Tongue (tissue), 3 donors: ENCODE measurements at places on chromosomes 5 and 9. TPM values are rescaled to one million over a fixed set of nuclear protein-coding genes. Genes with fewer than 3 reads are reported as not detected.

DNA sequence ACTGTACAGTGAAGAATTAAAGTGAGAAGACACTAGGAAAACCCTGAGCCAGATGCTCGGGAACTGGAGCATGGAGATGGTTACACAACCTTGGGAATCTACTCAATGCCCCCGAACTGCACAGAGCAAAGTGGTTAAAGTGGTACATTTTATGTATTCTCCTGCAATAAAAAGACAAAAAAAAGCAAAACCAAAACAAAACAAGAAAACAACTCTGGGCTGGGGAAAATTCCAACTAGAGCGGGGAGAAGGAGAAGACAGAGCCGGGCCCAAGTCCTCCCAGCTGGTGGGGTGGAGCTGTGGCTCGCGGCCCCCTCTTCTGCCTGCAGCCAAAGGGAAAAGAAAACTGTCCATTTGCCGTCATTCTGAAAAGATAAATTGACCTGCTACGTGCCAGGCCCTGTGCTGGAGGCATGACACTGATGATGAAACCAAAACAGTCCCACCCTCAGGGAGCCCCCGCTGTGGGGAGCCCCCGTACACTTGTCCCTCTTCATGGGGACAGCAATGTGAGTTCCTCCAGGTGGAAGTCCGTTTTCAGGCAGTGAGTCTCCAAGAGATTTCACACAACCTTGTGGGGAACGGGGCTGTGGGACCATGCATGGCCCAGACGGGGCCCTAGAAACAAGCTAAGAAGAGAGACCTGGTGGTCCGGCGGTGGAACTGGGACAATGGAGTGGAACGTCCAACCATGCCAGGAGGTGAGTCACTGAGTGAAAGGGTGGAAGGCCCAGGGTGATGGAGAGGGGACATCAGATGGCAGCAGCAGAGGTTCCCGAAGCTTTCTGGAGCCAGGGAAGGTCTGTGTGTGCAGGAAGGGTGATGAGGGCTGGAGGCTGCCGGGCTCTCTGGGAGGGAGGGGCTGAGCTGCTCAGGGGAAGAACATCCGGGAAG lies 114.8 kb upstream of the COL5A1 start:
- DNase-seq: no peak

DNA sequence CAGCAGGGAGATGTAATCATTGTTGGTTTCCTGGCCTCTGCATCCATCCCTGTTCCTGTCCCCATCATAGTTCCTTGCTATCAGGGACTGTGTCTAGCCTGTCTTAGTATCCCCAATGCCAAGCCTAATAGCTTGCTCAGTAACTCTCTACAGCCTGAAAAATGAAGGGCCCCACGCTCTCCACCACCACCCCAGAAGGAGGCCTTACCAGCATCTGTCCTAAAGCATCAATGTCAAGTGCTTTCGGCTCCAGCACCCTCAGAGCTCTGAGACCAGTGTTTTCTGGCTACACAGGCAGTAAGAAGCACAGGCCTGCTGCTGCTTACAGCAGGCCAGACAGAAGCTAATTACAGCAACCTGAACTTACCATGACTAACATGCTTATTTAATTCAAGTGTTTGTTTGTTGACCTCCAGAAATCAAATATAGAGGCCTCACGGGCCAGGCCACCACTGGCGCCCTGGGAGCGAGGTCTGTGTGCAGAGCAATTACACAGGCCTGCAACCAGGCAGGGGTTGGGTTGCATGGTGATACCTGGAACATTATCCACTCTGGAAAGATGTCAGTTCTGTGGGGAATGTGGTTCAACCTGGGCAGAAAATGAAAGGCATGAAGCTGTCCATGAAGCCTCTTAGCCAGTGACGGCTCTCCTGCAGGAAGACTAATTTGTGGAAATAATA lies 124.3 kb downstream of the SLC1A3 start:
- DNase-seq: peak; percentile 79

GRCh38 chr9:87713278-87713987 lies 12.5 kb upstream of the CTSL start:
- peak; percentile 67 for DNase-seq

PCDHB11 gene
- 5.9 TPM for total RNA-seq

SV2C gene
- 0.31 TPM for total RNA-seq
